ENCODE measurements at places on chromosomes 1 and 21.
A peak's percentile ranks its signal among the peaks of the same experiment; 100 is the strongest.

DNA sequence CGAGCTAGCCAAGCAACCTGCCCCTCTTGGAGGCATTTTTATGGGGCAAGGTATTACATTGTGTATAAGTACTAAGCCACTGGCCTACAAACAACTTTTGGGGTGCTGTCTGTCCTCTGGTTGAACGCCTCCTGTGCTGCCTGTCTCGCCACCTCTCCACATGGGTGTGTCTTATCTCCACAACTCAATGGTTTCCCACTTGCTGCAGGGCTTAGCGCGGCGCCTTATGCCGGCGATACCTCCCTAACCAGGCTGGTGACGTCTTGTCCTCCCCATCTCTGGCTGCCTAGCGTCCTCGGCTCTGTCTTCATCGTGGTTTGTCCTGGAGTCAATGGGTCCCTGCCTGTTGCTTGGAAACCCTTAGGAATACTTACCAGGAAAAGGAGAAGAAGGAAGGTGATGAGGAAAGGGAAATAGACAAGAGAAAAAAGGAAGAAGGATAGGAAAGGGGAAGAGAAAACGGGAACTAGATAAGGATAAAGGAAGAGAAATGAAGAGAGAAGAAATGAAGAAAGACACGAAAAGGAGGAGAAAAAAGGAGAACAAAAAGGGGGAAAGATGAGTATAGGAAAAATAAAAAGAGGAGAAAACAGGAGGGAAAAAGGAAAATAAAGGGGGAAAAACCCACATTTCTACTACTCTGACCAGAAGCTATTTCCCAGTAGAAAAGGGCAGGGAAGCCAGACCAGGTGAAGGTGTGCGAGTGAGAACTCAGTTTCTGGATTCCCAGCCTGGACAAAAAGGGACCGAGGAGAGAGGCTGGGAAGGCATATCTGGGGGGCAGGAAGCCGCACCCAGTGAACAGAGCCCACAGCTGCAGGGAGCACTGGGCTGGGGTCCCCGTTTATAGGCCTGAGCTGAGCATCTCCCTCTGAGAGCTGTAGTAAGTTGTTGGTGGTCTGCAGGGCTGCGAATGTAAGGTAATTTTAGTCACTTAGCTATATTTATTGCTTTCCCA is 86.2 kb downstream of the CLIC6 start:
- DNase-seq: no peak

- DNase-seq: peak; percentile 15
Measured at GRCh38 chr1:183942933-183943693, 94.4 kb downstream of the COLGALT2 start.

DNA sequence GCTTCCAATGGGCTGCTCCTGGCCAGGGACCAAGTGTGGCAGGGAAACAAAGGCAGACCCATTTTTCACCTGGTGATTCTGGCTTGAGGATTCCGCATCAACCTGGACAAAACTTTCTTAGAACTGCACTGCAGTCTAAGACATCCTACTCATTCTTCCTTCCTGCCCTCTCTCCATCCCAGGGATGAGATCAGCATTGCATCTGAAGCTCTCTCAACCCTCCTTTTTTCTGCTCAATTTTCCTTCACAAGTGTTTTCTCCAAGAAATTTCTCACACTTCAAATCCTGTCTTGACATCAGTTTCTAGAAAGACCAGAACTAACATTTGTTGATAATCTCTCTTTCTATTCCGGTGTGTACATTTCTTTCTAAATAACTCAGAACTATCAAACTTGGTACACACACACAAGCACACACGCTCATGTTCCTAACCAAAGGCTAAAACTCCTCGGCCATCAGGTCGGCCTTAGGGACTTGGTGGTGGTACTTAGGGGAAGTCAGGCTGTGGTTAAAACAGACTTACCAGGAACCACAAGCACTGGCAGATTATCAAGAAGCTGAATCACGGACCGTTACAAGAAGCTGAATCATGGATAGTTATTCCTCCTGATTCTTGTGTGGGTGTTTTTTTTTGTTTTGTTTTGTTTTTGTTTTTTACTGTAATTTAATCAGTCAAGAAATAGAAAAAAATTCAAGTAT is 21.0 kb upstream of the CXADR start:
- DNase-seq: peak; percentile 29

GRCh38 chr21:45283611-45284455 is 3.9 kb downstream of the POFUT2 start:
- DNase-seq: no peak

- DNase-seq: no peak
Measured at GRCh38 chr1:199460933-199461332, 566.6 kb upstream of the NR5A2 start.

DNA sequence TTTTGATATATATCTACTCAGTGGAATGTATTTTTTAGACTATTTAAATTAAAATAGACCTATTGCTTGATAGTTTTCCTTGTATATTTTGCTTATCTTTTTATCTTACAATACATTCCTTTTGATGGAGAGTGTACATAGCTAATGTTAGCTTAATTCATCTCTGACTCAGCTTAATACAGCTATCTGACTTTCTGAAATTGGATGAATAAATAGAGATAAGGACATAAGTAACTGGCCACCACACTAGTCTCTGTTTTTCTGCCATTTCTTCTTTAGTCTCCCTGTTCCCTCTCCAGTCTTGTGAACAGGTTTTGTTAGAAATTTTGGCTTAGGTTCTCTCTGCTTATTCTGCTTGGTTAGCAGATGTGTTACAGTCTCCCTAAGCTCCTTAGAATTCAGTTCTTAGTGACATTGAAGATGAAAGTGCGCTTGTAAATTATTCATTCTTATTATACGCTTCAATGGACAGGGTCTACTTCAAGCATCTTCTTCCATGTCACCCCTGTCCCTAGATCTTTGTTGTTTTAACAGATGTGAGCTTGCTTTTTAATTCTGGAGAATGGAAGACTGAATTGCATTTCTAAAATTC is 59.6 kb downstream of the XPR1 start:
- no peak for DNase-seq

GRCh38 chr1:245247801-245248200 is 93.0 kb downstream of the KIF26B start:
- DNase-seq: no peak

GRCh38 chr1:109954041-109954512 is 30.5 kb upstream of the AHCYL1 start:
- no peak for DNase-seq

GRCh38 chr1:8439015-8439702 is 121.2 kb downstream of the SLC45A1 start:
- DNase-seq: peak; percentile 73

- DNase-seq: peak; percentile 52
Measured at GRCh38 chr1:40078512-40079333, 18.3 kb downstream of the PPT1 start.

GRCh38 chr1:67194209-67194863 is 28.1 kb downstream of the IL23R start:
- no peak for DNase-seq

DNA sequence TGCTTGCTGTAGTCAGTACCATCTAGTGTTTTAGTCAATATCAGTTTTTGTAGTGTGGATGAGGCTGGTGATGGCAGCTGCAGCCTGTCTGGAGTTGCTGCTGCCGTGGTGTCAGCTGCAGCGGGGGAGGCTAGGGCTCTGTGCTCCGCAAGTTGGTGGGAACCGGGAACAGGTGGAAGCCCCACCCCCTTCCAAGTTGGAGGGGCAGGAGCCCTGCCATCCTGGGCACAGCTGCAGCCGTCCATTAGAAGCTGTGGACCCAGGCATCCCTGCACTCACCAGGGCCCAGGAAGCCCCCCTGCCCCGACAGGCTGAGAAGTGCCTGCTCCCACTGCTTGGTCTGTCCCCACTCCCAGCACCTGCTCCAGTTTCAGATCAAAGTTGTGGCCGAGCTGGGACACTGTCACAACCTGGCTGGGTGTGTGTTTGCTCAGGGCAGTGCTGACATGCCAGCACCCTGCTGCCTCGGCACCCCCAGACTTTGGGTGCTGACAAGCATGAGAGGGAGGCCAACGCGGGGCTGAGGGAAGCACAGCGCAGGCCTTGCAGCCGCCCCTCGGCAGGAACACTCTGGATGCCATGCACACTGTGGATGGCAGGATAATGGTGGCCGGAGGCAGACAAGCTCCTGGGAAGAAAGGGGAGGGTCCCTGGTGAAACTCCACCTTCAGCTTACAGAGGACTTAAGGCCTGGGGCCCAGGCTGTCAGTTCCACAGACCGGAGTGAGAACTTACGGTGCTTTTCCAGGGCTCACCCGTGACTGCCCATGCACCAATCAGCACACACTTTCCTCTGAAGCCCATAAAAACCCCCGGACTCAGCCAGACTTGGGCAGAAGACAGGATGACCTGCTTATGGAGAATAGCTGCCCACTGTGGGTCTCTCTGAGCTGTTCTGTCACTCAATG is 86.9 kb downstream of the ADARB1 start:
- no peak for DNase-seq

GRCh38 chr1:59597420-59598119 is 217.2 kb upstream of the HOOK1 start:
- DNase-seq: no peak

DNA sequence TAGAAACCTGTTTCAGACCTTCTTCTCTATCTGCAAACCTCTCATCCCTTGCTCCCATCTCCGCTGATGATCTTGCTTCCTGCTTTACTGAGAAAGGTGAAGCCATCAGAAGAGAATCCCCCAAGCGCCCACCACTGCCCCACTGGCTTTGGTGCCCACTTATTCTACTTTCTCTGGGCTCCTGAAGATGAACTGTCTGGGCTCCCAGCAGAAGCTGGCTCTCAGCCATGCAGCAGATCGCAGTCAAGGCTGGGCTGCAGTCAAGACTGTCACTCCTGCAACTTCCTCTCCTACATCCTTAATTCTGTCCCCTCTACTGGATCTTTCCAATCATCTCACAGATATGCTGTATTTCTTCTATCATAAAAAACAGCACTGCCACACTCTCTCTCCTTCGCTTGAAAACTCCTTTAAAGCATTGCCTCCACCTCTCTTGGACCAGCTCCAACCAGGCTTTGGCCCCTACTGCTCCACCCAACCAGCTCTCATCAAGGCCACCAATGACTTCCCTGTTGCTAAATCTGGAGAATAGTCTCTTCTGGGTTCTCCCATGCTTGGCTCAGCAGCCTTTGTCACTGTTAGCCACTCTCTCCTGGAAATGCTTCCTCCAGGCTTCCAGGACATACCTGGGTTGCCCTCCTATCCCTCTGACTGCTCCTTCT is 25.8 kb downstream of the TRIM62 start:
- DNase-seq: no peak

GRCh38 chr1:81358151-81358550 is 442.6 kb upstream of the ADGRL2 start:
- no peak for DNase-seq

- no peak for DNase-seq
Measured at GRCh38 chr1:21451981-21452411, 12.1 kb downstream of the NBPF3 start.

DNA sequence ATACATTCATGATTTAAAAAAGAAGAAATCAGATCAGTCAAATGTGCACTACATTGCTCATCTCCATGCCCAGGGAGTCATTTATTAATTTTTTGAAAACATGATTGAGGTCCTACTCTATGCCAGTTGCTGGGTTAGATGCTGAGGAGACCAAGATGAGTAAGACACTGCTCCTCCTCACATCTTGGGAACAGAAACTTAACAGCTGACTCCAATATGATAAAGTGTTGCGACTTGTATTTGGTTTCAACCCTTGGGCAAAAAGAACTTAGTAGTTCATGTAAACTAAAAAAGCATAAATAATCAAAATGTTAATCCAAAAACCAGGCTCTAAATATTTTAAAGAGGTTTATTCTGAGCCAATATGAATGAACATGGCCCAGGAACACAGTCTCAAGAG is 56.9 kb downstream of the OPTC start:
- no peak for DNase-seq

GRCh38 chr21:41011951-41012366 is 156.0 kb upstream of the BACE2 start:
- no peak for DNase-seq

GRCh38 chr1:202349206-202349928 is 868 bp downstream of the PPP1R12B start:
- peak; percentile 2 for DNase-seq

All from SW480 (cell line).